ENCODE measurements at places on chromosomes 3 and 15.
A peak's percentile ranks its signal among the peaks of the same experiment; 100 is the strongest.

- DNase-seq = no peak
These were observed 39.8 kb upstream of the CMTM8 start for GRCh38 chr3:32198714-32199113.

DNA sequence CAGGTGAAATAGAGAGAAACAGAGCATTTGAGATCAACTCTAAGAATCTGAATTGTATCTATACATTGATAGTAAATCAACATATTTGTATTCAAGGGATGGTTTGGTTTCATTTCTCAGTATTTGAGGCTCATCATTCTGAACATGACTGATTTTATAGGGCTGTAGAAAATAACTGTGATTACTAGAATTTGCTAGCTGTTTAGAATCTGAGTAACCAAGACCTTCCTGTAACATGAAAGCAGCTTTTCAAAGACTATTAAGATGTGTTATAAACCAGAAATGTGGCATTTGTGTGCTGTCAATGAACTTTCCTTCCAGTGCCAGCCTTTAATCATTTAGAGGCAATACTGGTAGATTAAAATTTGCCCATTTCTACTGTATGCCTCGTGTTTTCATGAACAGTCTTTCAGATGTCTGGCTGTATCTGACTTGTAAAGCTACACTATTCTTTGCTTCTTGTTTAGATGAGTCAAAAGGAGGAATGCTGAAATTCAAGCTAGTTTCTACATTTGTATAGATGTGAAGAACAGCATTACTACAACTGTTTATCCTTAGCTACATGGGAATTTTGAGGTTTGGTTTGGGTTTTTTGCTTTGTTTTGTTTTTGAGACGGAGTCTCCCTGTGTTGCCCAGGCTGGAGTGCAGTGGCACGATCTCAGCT, 137.3 kb upstream of the BHLHE40 start:
- DNase-seq = no peak

GRCh38 chr15:59528961-59529402, 82.6 kb upstream of the GCNT3 start:
- DNase-seq = peak; percentile 91

DNA sequence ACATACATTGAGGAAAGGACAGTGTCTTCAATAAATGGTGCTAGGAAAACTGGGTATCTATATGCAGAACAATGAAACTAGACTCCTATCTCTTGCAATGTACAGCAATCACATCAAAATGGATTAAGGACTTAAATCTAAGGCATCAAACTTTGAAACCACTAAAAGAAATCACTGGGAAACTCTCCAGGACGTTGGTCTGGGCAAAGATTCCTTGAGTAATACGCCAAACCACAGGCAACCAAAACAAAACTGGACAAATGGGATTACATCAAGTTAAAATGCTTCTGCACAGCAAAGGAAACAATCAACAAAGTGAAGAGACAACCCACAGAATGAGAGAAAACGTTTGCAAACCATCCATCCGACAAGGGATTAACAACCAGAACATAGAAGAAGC, 14.5 kb downstream of the LAMP3 start:
- DNase-seq = no peak

- no peak for DNase-seq
These were observed 20.2 kb downstream of the ICE2 start for GRCh38 chr15:60458721-60459120.

DNA sequence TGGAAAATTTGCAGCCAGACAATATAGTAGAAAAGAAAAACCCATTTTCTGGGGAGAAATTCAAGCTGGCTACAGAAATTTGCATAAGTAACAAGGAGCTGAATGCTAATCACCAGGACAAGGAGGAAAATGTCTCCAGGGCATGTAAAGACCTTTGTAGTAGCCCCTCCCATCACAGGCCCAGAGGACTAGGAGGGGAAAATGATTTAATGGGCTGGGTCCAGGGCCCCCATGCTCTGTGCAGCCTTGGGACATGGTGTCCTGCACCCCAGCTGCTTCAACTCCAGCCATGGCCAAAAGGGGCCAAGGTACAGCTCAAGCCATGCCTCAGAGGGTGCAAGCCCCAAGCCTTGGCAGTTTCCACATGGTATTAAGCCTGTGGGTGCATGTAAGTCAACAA, 197.6 kb upstream of the POU1F1 start:
- no peak for DNase-seq

DNA sequence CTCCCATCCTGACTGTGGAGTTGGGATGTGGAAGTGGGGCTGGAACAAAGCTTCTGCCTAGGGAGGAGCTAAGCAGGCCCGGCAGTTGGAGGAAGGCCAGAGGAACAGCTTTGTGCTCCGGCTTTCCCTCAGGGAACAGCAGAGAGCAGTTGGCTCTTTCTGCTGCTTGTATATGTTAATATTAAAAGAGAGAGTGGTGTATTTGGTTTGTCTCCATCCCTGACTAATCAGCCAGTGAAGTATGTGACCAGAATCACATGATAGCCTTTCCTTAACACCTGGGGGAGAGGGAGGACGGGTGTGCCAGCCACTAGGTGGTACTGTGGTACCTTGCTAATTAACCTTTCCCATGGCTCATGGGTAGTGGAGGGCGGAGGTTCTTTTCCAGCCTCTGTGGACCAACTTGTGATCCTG, 10.0 kb downstream of the EIF2B5 start:
- DNase-seq = no peak

- no peak for DNase-seq
These were observed 19.2 kb downstream of the PXYLP1 start for GRCh38 chr3:141250828-141251227.

DNA sequence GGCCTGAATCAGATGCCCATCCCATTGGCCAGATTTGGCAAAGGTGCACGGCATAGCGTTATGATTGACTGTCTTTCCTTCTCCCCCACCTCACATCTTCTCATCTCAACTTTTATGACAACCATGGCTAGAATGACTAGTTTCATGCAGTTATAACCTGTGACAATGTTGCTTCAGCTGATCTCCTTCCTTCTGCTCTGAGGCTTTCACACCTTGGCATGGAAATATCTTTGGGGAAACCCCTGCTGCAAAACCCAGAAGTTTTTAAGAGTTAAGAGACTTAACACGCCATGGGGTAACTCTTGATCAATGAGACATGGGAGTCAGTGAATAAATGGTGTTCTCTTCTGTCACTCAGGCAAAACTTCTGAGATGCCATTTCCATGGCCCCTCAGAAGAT, 290.7 kb upstream of the MDFIC2 start:
- DNase-seq = no peak

DNA sequence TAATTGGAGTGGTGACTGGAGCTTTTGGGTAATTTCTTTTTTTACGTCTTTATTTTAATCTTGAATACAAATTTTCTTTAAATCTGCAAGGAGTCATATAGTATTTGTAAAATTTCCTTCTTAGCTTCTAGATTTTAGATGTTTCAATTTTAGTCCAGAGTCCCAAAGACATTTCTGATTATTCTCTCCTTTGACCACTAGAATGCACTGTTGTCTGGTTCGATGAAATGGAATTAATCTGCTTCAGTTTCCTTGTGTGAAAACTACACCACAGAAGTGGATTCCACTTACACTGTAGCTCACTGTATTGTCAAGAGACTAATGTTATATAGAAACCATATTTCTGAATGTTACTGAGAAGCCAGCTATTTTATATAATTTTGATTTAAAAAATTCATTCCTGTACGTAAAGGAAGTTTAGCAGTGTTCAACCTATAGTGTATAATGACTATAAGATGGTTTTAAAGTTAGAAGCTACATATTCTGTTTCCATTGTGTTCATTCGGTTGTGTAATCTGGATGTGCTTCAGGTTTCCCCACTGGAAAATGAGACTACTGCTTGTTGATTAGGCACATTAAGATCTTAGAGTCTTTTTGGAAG, 6.1 kb downstream of the GRAMD1C start:
- no peak for DNase-seq

DNA sequence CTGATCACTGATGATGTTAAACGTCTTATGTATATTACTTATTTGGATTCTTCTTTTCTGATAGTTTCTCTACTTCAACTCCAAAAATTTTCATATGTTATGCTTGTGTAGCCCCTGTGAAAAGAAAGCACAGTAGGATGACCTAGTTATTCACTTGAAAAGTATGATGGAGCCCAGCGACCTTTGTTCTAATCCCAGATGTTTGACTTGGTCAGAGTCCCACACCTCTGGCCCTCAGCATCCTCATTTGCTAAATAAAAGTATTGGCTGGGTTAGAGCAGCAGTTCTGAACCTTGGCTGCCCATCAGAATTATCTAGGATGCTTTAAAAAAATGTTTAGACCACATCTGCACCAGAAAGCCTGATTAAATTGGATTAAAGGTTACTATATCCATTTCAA, 173.7 kb downstream of the ATG7 start:
- no peak for DNase-seq

DNA sequence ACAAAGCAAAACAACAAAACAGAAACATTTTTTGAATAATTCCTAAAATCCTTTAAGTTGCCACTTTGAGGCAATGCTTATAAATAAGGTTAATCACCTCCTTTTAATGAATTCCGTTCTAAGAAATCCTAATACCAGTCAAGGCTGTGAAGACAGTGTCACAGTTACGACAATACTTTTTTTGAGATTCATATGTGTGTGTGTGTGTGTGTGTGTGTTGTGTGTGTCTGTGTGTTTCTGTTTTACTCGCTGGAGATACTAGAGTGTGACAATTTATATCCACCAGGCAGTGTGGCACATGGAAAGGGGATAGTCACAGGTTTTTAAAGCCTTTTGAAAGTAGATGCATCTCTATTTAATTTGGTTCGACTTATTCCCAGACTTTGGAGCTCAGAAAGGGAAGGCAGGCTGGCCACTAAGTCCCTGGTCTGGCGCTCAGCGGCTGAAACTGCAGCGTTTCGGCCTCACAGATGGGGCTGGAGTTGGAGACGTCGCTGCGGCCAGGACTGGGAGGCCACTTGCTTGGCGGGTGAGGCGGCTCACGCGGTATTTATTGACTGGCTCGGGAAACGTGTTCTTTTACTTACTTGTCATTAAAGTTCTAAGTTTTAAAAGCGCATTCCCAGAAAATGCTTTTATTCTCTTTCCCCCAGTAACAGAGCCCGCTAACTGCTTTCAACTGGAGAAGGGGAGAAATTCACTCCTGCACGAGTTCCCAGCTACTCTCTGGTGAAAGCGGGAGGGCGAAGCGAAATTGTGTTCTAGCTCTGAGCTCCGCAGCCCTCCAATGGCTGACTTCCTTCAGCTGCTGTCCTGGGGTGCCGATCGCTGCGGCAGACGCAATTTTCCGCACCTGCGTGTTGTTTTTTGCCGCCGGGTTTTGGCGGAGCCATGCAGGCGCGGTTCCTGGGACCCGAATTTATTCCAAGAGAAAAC, 13.7 kb downstream of the ZIC1 start:
- no peak for DNase-seq

GRCh38 chr3:63328365-63328764, 50.3 kb downstream of the SYNPR start:
- DNase-seq = no peak

DNA sequence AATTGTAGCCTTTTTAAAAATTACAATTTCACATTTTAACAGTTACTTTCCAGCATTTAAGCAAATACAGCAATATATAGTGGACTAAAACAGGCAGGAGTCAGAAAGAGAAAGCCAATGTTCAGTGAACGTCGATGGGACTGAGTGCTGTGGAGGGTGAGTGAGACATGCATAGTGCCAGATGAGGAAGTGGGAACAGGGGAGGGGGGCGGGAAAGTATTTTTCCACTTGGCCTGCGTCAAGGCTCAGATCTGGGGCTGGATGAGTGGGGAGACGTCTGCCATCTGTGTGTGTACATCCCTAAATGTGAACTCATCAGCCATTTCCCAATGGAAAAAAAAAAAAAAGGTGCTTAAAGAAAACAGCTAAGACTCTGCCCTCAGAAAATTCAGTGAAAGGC, 19.2 kb upstream of the RAD18 start:
- DNase-seq = no peak

- no peak for DNase-seq
These were observed 97.2 kb downstream of the LRTM1 start for GRCh38 chr3:54830658-54831057.

DNA sequence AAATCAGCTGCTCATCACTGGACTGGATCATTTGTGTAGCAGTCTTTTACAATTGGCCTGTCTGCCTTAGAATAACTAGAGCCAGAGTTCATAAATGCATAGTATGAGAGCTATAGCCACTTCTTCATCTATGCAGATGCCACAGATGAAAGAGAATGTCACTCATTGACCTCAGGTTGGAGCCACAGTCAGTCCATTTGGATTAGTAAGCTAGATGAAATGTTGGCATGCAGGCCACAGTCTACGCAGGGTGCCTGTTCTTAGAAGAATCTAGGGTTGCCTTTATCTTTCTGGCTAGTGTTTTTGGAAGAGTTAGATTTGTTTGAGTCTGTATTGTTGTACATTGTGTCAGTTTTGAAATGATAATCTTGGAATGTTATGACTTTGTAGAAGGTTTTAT, 25.4 kb upstream of the EDEM1 start:
- DNase-seq = no peak

DNA sequence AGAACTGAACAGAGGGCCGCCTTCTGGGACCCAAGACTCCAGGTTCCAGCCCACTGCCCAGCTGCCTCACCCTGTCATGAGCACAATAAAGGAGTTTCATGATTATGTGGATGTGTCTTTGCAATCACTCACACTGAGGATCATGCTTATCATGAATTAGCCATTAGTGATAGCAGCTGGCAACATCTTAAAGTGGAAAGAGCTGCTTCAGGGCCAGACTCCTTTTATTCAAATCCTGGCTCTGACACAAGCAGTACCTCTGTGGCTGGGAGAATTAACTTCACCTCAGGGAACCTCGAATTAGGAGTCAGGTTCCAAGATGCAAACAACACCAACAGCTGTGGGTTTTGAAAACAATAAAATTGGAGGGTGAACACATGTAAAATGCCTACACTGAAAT, 6.6 kb upstream of the SCAP start:
- DNase-seq = no peak

DNA sequence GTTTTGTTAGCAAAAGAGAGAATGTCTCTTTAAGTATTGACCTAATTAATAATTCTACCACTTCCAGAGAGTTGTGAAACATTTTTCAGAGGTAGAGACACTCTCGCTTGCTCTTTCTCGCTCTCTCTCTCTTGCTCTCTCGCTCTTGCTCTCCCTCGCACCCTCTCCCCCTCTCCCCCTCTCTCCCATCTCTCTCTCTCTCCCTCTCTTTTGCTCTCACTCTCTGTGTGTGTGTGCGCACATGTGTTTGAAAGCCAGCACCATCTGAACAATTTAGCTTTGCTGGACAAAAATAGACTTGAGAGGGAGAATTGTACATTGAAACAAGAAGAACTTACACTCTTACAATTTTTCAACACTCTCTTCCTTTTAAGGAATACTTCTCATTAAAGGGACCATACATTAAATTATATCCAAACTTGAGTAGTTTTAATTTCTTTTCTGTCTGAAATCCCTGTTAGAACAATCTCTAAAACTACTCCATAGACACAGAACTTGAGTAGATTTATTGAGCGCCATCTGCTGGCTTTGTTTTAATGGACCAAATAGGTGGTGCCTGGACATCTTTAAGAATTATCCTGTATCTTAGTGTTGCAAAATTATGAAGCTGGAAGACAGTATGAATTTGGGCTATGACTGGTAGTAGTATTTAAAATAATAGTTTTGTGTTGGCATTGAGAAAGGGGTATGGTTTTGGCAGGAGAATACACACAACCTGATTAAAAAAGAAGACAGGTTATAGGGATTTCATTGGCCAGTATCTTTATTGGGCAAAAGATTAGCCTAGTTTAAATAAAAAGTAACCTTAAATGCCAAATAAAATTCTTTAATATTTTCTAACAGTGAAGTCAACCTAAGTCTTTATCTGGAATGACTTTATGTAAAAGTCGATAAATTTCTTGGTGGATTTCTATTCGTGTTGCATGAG, 124.6 kb downstream of the AKAP13 start:
- DNase-seq = no peak
